CD4-positive, alpha-beta memory T cell (primary cell): ENCODE measurements at places on chromosomes 4 and X. TPM values are rescaled to one million over a fixed set of nuclear protein-coding genes. Genes with fewer than 3 reads are reported as not detected.

RADX gene
- 15.6 TPM for total RNA-seq

SMPX gene
- total RNA-seq, result not detected

GRCh38 chrX:19682712-19683331, 167.5 kb upstream of the MAP3K15 start:
- H3K36me3 ChIP-seq, result peaks cover 8% of the 10 kb centered on the region
- H3K27me3 ChIP-seq, result no peaks in the 10 kb centered on the region
- H3K4me1 ChIP-seq, result peaks cover 89% of the 10 kb centered on the region
- peak; percentile 92 for DNase-seq
- H3K4me3 ChIP-seq, result no peak overlapping the region

DNA sequence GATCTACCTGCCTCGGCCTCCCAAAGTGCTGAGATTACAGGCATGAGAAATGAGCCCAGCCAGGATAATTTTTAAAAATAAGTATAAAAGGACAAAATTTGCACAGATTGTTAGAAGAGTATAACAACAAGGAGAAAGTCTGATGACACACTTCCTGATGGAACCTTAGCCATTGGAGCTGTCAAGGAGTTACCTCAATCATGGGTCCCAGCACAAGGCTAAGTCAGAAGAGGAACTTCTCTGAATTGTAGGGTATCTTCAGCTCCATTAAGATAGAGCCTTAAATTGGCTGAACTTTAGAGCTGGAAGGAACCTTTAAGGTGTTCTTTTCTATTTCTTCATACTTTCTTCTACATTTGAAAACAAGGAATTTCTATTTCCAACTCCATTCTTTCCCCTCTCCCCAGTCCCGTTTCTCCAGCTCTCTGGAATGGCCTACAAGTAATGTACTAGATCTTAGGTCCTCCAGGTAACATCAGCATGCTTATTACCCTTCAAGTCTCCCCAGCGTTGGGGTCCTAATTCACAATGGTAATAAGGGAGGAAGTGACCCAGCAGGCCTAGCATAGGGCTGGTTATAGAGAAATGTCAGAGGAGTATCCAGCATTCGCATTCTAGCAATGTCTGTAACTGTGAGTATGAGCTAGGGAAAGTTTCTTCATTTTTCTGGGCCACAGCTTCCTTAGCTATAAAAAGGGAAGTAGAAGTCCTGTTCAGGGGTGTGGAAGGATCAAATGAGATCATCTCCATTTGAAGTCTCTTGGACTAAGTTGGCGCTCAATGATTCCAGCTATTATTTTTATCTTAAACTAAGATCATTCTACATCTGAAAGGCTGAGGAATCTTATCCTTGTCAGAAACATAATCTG, 18.5 kb upstream of the RBPJ start:
- no peaks in the 10 kb centered on the region for H3K36me3 ChIP-seq
- DNase-seq, result no peak
- no peak overlapping the region for H3K4me3 ChIP-seq
- peaks cover 6% of the 10 kb centered on the region for H3K4me1 ChIP-seq

TAF7L gene
- not detected for total RNA-seq

DNA sequence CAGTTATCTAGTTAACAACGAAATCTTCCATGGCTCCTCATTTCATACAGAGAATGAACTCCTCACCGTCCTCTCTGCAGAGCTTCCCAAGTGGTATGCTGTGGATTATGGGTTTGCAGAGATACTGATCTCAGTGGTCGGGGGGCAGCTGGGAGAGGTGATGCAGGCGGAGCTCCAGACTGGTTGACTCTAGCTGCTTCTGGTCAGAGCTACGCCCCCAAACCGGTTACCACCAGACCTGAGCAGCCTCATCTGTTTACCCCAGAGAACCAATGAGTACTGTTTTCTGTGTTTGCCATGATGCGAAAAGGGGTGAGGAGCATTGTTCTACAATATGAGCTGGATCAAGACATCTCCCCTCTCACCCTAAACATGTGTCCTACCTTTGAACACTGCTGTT, 135.7 kb upstream of the PLAC1 start:
- no peak overlapping the region for H3K27ac ChIP-seq
- no peaks in the 10 kb centered on the region for H3K27me3 ChIP-seq
- H3K4me3 ChIP-seq, result no peak overlapping the region
- H3K36me3 ChIP-seq, result peaks cover 2% of the 10 kb centered on the region

HTN3 gene
- not detected for total RNA-seq

- H3K27me3 ChIP-seq, result no peaks in the 10 kb centered on the region
- DNase-seq, result no peak
- H3K4me3 ChIP-seq, result no peak overlapping the region
- H3K4me1 ChIP-seq, result no peaks in the 10 kb centered on the region
- no peaks in the 10 kb centered on the region for H3K36me3 ChIP-seq
Measured at GRCh38 chr4:185803022-185803421, 9.0 kb downstream of the SORBS2 start.

WDR17 gene
- total RNA-seq, result 0.26 TPM

F9 gene
- total RNA-seq, result not detected

YIPF6 gene
- 18.9 TPM for total RNA-seq
